Activated naive CD4-positive, alpha-beta T cell treated with anti-CD3 and anti-CD28 coated beads, Interleukin-2, amount 50 U/mL, for 72 hours (primary cell): ENCODE measurements at places on chromosomes 3 and 15. TPM values are rescaled to one million over a fixed set of nuclear protein-coding genes. Genes with fewer than 3 reads are reported as not detected.

DNAH12 gene
- 0.05 TPM for total RNA-seq

SLC38A3 gene
- not detected for total RNA-seq

VPS8 gene
- total RNA-seq = 45.9 TPM

RPS17 gene
- 3,713 TPM for total RNA-seq

TPRG1 gene
- 21.0 TPM for total RNA-seq

DNA sequence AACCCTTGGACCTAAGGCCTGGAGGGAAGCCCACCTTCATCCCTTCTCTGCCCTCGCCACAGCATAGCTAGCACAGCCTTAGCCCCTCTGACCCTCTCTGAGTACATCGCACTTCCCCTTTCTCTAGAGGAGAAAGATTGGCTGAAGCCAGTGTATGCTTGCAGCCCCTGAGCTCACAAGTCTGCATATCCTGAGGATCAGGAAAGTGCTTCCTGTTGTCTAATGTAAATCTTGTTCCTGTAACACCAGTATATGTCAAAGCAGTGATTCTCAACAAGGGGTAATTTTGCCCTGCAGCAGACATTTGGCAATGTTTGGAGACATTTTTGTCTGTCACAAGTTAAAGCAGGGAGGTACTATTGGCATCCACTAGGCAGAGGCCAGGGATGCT lies 2.2 kb upstream of the PRKCD start:
- no peak for DNase-seq

DNA sequence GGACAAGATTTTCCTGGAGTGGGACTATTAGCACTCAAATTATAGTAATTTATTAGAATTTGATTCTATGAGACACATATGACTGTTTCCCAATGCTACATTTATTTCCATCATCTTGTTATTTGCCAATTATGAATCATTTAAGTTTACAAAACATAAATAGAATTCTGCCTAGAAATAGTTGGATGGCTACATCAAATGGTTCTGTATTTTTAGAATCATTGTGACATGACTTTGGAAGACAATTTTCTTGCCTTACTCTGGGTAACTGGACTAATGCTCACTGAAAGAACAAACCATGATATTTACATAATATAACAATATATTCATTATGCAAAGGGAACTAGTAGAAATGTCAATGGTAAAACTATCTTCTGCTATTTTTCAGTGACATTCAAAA lies 173.5 kb downstream of the ZIC1 start:
- DNase-seq = no peak

DNA sequence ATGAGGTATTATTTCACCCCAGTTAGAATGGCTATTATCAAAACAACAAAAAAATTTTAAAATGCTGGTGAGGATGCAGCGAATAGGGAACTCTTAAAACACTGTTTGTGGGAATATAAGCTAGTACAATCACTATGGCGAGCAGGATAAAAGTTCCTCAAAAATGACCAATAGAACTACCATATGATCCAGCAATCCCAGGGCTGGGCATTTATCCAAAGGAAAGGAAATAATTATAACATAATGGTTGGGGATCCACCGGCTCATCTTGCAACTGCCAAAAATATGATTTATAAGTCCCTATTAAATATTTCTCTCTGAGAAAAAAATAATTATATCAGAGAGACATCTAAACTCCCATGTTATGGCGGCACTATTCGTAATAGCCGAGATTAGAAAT lies 127.6 kb upstream of the MME start:
- no peak for DNase-seq

- DNase-seq = no peak
These were observed 44.0 kb upstream of the EHHADH start for GRCh38 chr3:185297867-185298266.

DNA sequence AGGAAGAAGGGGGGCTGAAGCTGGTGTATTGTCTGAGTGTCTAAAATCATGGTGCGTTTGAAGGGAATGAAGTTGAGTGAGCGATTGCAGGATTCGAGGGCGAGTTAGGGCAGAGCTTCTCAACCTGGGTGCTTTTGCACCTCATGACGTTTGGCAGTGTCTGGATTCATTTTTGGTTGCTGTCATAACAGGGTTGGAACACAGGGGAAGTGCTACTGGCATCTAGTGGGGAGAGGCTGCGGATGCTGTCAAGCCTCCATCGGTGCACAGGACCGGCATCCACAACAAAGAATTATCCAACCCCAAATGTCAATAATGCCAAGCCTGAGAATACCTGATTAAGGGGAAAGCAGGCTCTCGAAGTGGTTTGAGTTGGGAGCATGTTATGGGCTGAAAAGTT lies 120.0 kb downstream of the SLCO3A1 start:
- DNase-seq = no peak

DNA sequence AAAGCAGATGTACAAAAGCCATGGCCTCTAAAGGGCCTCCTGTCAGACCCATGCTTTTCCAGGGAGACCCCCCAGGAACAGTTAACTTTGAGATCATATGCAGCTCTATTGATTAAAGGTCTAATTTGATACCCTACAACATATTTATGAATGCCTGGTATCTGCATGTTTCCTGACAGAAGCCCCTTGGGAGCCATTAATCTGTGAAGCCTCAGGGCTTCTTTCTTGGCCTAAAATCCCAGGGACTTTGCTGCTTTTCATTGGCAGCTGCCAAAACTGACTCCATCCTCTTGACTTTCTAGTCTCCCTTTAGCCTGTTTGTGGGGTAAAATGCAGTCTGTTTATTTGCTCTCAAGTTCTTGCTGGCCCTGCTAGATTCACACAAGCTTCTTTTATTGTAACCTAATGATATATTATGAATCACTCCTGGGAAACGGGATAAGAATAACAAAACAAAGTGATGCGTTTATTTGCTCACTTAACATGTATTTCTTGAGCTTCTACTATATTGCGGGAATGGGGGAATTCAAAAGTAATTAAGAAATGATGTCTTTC lies 257.0 kb downstream of the LSAMP start:
- DNase-seq = no peak
